ENCODE measurements at places on chromosomes 7 and 10.

GRCh38 chr10:98460837-98461499, 14.2 kb upstream of the HPS1 start:
- DNase-seq, result peak; percentile 88

DNA sequence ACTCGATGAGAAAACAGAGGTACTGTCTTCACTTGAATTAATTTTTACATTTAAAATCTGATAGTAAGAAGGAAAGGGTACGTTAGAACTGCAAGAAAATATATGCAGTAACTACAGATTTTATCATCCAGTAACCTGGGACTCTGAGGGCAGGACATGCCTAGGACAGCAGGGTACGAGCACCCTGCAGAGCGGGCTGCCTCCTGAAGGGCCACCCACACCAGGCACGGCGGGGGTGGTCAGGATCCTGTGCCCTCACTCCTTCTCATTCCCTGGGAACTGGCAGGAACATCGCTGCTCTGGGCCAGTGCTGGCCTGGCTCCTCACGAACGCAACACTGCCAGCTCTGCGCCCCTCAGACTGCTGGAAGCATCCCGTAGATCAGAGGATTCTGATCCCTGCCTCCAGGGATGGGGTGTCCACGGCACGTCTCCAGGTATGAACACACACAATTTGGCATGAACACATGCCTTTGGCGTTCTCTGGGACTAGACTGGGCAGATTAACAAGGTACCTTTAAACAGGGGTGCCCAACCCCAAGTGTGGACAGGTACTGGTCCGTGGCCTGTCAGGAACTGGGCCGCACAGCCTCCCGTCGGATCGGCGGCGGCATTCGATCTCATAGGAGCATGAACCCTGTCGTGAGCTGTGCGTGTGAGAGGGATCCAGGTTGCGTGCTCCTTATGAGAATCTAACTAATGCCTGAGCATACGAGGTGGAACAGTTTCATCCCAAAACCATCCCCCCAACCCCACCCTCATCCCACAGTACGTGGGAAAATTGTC, 99.3 kb upstream of the FAM20C start:
- no peak for DNase-seq

GRCh38 chr7:101998906-101999240, 181.4 kb downstream of the CUX1 start:
- DNase-seq, result no peak

DNA sequence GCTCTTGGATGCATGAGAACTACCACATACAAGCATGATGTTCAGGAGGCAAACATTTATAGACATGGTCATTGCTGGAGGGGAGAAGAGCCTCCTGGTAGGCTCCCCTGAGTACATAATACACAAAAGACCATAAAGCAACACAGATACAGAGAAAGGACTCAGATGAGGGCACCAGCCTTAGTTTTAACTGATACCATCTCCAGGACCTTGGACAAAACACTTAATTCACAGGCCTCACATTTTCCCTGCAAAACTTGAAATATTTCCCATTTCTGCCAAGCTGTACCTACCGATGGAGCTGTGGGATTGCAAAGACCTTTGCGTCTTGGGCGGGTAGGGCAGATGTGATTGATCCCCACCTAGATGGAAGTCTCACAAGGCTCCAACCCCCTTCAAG, 16.7 kb upstream of the ZNF488 start:
- DNase-seq, result no peak

DNA sequence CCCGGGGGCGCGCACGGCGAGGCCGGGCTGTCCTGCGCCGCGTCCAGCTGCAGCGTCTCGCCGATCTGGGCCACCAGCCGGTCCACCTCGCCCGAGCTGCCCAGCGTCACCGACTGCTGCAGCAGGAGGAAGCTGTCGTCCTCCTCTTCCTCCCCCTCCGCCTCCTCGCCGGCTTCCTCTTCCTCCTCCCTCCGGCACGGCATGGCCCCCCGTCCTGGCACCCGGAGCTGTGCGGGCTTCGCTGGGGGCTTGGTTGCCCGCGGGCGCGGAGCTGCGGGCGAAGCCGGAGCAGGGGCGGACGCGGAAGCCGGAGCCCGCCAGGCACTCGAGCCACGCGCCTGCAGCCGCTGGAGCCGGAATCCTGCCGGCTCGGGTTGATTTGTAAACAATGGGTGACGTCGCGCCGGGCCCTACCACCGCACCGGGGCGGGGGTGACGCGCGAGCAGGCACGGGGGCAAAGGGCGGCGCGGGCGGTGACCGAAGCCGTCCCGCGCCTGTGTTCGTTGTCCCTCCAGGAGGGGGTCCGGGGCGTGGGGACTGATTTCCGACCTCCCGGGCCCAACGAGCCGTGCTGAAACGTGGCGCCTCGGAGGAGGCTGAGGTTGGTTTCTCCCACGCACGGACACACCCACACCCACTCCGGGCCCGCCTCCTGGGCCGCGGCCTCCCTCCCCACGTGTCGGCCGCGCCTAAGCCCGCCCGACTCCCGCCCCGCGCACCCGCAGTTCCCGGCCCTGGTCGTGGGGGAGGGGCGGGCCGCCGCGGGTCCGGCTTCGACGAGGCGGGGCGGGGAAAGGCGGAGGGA, at the start of gene FRAT2:
FRAT2 (minus strand) TSS at position 360 of the 806 bp plus-strand sequence; CDS start at position 203, 157 bp downstream.
- DNase-seq, result peak; percentile 89

GRCh38 chr7:85612514-85612913, 425.7 kb upstream of the SEMA3D start:
- no peak for DNase-seq

- DNase-seq, result no peak
These were observed 283.2 kb upstream of the CELF2 start for GRCh38 chr10:10734356-10735064.
